Stimulated activated naive B cell treated with anti-CD40 and anti-IgM and Interleukin-4, amounts not matched to agents 10 μg/mL and 1 μg/mL and 100 μg/mL, for 72 hours (primary cell): ENCODE measurements at places on chromosomes 1 and 21.
A peak's percentile ranks its signal among the peaks of the same experiment; 100 is the strongest.

DNA sequence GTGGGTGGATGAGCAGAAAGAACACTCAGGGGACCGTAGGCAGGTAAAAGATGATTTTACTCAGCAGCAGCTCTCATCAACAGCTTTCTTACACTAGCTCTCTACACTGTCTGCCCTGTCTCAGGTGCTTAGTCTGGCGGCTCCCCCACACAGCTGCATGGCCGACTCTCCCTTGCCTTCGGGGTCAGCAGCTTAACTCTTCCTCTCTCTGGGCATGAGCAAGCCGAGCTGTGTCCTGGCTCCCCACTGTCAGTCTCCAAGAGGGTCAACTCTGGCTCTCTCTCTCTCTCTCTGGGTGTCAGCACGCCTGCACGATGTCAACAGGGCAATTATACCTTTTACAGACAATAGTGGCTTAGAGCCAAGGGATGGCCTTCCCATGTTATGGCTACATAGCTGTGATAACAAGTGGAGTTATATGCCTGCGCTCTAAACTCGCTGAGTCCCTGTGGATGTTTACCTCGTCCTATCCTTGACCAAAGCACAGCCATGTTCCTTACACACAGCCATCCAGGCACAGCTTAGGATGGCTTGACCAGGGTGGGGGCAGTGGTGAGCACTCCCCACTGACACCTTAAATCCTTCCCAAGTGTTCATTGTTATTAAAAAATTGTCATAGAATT, 3.1 kb upstream of the BCL10 start:
- no peaks in the 10 kb centered on the region for H3K27me3 ChIP-seq
- DNase-seq, result no peak
- H3K4me3 ChIP-seq, result no peak overlapping the region
- H3K27ac ChIP-seq, result no peak overlapping the region

- no peak for DNase-seq
- no peaks in the 10 kb centered on the region for H3K36me3 ChIP-seq
- peak overlapping the region; percentile 20 for H3K27ac ChIP-seq
- peaks cover 5% of the 10 kb centered on the region for H3K4me1 ChIP-seq
Observed at GRCh38 chr1:109783436-109783835, 19.7 kb upstream of the EPS8L3 start.

DNA sequence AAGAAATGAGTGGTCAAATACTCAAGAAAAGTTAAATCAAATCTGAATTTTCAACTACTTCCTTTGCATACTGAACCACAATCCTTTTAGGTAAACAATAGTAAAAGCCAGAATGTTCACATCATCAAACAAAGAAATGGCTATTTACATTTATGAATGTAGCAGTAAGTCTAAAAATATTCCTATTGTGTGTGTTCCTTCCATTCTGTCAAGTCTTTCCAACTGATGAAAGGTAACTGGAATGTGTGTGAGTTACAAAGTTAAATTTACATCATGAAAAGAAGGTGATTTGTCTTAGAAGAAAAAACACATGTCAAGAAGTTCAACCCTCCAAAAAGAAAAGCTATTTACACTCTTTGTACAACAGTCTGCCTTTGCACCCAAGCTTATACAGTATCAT, 203.1 kb downstream of the SIPA1L2 start:
- H3K27ac ChIP-seq, result no peak overlapping the region
- no peak overlapping the region for H3K4me3 ChIP-seq
- no peak for DNase-seq
- H3K36me3 ChIP-seq, result no peaks in the 10 kb centered on the region

- peaks cover 63% of the 10 kb centered on the region for H3K36me3 ChIP-seq
- H3K4me3 ChIP-seq, result no peak overlapping the region
- DNase-seq, result no peak
- peak overlapping the region; percentile 1 for H3K27ac ChIP-seq
- H3K4me1 ChIP-seq, result peaks cover 46% of the 10 kb centered on the region
Observed at GRCh38 chr1:27335506-27336422, 6.1 kb upstream of the SYTL1 start.

- no peak overlapping the region for H3K27ac ChIP-seq
- peaks cover 4% of the 10 kb centered on the region for H3K4me1 ChIP-seq
- DNase-seq, result no peak
Observed at GRCh38 chr1:3070644-3071564, 1.9 kb downstream of the PRDM16 start.

DNA sequence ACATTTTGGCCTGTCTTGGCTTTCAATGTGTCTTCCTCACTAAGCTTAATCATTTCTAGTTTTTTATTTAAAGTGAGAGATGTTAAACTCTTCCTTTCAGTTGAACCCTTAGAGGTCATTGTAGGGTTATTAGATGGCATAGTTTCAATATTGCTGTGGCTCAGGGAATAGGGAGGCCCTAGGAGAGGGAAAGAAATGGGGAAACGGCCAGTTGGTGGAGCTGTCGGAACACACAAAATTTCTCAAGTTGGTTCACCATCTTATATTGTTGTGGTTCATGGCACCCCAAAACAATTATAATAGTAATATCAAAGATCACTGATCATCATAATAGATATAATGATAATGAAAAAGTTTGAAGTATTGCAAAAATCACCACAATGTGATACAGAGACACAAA, 31.4 kb upstream of the KAZN start:
- no peak for DNase-seq
- no peak overlapping the region for H3K27ac ChIP-seq
- H3K4me3 ChIP-seq, result no peak overlapping the region
- H3K27me3 ChIP-seq, result peaks cover 24% of the 10 kb centered on the region
- H3K4me1 ChIP-seq, result no peaks in the 10 kb centered on the region

DNA sequence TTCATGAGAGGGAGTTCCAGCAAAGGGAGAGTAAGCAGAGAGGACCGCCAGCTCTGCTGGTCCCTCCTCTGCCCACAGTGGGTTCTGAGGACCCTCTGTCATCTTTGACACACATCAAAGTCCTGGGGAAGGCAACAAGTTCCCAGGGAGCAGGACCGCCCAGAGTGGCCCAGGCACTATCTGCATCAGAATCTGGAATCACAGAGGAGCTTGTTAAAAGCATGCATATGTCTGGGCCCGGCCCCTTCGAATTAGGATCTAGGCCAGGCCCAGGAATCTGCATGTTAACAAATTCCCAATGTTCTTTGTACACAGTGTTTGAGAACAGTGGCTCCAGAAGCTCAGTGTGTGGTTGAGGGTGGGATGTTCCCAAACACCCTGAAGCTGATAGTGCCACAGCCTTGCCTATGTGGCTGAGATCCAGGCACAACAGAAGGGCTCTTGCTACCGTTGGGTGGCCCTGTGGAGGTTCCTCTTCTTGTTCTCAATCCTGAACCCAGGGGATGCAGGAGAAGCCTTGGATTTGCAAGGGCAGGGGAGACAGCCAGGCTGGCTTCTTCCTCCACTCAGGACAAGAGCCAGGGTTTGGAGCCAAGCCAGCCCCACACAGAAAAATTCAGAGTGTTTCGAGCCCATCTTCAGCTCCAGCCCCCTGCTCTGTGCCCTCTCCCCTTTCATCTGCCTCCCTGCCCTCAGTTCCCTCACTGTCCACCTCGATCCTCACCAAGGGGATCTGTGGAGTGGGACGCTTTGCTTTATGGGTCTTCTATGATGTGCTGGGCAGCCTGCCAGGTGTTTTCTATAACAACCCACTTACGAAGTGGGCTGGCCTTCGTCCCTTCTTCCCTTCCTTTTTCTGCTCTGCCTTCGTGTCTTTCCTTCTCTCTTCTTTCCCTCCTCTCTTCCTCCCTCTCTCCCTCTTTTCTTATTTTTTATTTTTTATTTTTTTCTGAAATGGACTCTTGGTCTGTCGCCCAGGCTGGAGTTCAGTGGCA, 129.0 kb upstream of the TMPRSS2 start:
- no peaks in the 10 kb centered on the region for H3K36me3 ChIP-seq
- H3K27ac ChIP-seq, result no peak overlapping the region
- H3K27me3 ChIP-seq, result peaks cover 34% of the 10 kb centered on the region
- DNase-seq, result no peak

- H3K36me3 ChIP-seq, result no peaks in the 10 kb centered on the region
- H3K4me1 ChIP-seq, result peaks cover 45% of the 10 kb centered on the region
- DNase-seq, result peak; percentile 56
- H3K27ac ChIP-seq, result no peak overlapping the region
- no peaks in the 10 kb centered on the region for H3K27me3 ChIP-seq
- peak overlapping the region; percentile 86 for H3K4me3 ChIP-seq
Observed at GRCh38 chr1:227788271-227789083, 27.0 kb upstream of the PRSS38 start.

DNA sequence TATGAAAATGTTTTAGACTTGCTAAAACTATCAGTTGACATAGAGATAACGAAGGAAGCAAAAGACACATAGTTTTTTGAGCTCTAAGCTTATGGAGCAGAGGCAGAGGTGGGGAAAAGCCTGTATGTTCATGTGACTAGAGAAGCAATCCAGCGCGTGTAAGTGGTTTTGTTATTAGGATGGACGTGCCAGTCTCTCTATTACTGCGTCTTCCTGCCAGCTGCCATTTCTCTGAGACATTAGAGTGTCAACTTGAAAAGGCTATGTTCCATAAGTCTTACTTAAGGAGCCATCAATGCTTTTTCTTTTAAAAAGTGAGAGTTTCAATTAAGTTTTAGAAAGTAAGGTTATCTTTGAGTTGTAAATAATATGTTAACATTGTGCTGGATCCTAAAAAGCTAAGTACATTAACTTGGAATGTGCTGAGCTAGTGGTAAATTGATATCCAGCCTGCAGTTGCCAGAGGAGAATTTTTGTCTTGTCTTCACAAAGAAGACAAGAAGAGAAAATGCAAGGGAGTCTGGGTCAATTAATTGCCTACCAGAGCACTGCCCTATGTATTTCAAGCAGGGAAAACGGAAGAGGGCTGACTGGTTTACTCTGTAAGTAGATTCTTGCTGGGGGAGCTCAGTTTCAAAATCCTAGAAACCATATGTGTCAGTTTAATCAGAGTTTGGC, 161.8 kb upstream of the B3GALT2 start:
- H3K36me3 ChIP-seq, result no peaks in the 10 kb centered on the region
- DNase-seq, result no peak
- H3K27me3 ChIP-seq, result no peaks in the 10 kb centered on the region
- H3K4me3 ChIP-seq, result no peak overlapping the region
- H3K4me1 ChIP-seq, result no peaks in the 10 kb centered on the region

DNA sequence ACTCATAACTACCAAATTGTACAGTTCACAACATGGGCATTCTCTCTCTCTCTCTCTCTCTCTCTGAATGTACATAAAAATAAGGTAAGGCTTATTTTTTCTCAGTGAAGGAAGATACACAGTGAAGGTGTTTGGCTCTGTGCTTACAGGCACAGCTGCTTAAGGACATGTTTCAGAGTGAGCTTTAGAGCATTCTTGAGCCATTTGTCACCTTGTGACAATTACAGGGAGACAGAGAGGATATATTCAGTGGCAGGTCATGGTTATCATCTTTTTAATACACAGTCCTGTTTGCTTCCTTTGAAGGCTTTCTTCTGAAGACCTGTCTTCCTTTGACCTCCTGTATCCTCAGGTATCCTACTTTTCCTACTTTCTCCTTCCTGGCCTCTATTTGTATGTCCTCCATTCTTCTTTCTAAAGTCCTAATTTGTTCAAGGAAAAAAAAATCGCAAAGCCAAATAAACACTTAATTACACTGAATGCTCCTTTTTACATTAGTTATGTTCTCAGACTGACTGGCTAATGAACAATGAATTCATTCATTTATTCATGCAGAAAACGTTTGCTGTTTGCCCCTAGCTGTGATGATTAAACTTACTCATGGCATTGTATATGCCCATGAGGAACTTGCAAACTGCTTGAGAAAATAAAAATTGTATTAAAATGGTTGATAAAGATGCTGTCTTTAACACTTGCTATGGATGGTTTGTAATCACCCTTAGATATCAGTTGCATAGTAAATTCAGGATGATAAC, 33.4 kb downstream of the HSD17B7 start:
- H3K4me3 ChIP-seq, result no peak overlapping the region
- peaks cover 14% of the 10 kb centered on the region for H3K4me1 ChIP-seq
- H3K27me3 ChIP-seq, result peaks cover 36% of the 10 kb centered on the region
- DNase-seq, result no peak
- no peak overlapping the region for H3K27ac ChIP-seq

DNA sequence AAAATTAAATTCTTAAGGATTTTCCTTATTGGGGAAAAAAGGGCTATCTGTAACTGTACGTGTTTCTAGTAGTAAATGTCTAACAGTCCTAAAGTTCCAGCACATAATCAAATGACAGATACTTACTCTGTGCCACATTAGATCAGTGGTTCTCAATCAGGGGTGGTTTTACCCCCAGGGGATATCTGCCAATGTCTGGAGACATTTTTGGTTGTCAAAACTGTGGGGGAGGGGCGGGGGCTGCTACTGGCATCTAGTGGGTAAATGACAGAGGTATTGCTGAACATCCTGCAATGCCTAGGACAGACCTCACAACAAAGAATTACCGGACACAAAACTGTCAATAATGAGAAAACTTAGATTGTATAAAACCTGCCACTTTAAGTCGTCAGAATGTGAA, 33.4 kb upstream of the PTPRC start:
- no peak overlapping the region for H3K4me3 ChIP-seq
- H3K27ac ChIP-seq, result no peak overlapping the region
- peaks cover 16% of the 10 kb centered on the region for H3K36me3 ChIP-seq
- H3K27me3 ChIP-seq, result no peaks in the 10 kb centered on the region
- H3K4me1 ChIP-seq, result peaks cover 31% of the 10 kb centered on the region

GRCh38 chr1:44460107-44460882, 55.2 kb downstream of the RNF220 start:
- no peak overlapping the region for H3K4me3 ChIP-seq
- peaks cover 26% of the 10 kb centered on the region for H3K27me3 ChIP-seq
- H3K36me3 ChIP-seq, result no peaks in the 10 kb centered on the region
- H3K4me1 ChIP-seq, result no peaks in the 10 kb centered on the region

- peaks cover 7% of the 10 kb centered on the region for H3K27me3 ChIP-seq
- no peak overlapping the region for H3K4me3 ChIP-seq
- H3K4me1 ChIP-seq, result peaks cover 1% of the 10 kb centered on the region
- no peak for DNase-seq
Observed at GRCh38 chr1:18489417-18490143, 8.8 kb downstream of the KLHDC7A start.

DNA sequence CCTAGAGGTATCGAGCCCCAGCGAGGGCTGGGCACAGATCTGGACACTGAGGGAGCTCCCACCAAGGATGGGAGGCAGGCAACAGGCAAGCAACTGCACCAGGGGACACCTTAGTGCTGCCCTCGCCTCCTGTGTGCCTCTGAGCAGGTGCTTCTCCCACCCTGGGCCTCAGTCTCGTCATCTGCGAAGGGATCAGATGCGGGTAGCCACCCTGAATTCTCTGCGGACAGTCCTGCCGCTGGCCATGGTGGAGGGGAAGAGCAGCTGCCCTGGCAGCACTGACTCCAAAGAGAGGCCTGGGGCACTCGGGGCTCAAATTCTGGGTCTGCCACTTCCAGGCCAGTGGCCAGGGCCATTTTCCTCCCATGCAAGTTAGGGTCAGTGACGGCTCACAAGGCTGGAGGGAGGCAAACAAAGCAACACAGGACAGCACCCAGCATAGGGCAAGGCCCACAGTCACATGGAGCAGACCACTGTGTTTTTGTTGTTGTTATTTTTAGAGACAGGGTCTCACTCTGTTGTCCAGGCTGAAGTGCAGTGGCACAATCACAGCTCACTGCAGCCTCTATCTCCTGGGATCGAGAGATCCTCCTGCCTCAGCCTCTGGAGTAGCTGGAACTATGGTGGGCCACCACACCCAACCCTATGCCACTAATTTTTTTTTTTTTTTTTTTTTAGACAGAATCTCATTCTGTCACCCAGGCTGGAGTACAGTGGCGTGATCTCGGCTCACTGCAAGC, 7.1 kb upstream of the SDC3 start:
- H3K27ac ChIP-seq, result no peak overlapping the region
- H3K27me3 ChIP-seq, result peaks cover 12% of the 10 kb centered on the region
- peaks cover 5% of the 10 kb centered on the region for H3K4me1 ChIP-seq
- H3K4me3 ChIP-seq, result no peak overlapping the region
- no peak for DNase-seq

- H3K4me1 ChIP-seq, result no peaks in the 10 kb centered on the region
- DNase-seq, result no peak
- no peak overlapping the region for H3K4me3 ChIP-seq
- no peaks in the 10 kb centered on the region for H3K27me3 ChIP-seq
Observed at GRCh38 chr1:213666922-213667321, 320.9 kb upstream of the PROX1 start.
